HCEC 1CT (cell line): ENCODE measurements at places on chromosomes 5 and 9.

- DNase-seq, result peak; percentile 71
Measured at GRCh38 chr5:60522292-60522905, 177.6 kb downstream of the DEPDC1B start.

DNA sequence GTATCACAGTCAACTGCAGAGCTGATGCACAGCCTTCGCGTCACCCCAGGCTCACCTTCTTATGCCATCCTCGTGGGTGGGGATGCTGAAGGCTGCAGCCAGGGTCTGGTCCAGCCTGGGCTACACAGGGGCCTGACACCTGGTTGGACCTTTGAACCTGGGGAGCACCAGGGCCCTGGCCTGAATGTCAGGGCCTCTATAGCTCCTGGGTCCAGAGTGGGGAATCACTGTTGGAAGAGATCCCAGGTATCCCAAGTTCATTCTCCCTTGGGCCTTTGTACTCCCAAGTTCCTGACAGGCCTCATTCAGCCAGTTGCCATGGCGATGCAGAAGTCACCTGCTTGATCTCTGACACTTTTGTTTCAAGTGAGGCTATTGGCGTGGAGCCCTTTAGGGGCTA, 43.8 kb downstream of the ZNF618 start:
- DNase-seq, result no peak

- DNase-seq, result no peak
Measured at GRCh38 chr5:132370971-132371602, 1.6 kb downstream of the SLC22A5 start.

GRCh38 chr5:126376443-126376842, 46.8 kb upstream of the GRAMD2B start:
- DNase-seq, result no peak

- no peak for DNase-seq
Measured at GRCh38 chr9:81789721-81790120, 100.4 kb upstream of the TLE1 start.

DNA sequence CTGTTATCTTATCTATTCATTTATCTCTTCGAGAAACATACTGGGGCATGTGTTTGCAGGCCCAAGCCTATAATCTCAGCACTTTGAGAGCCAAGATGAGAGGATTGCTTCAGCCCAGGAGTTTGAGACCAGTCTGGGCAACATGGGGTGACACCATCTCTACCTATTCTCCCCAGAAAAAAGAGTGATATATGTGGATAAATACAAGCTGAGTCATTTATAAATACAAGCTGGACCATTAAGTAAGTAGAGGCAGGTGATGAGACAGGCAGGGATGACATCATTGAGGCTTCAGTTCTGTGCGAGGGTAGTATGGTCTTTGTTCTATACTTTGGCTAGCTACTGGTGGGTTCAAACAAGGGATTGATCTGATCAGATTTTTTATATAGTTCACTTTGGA, 25.6 kb downstream of the PBX3 start:
- DNase-seq, result no peak

DNA sequence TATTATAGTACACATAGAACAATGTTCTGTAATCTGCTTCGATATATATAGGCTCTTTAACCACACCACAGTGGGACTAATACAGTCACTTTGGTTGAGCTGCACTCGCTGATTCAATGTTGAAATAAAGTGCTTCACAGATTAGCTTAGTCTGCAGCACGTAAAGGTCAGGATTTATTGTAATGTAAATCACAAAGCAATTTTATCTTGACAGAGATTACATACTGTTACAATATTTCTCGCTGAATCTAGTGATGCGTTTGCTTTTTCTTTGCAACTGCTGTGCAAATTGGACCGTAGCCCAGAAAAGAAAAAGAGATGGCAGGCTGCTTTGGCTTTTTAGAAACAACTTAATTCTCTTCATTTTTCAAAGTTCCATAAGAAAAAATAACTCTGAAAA, 52.9 kb downstream of the CETN3 start:
- DNase-seq, result no peak

DNA sequence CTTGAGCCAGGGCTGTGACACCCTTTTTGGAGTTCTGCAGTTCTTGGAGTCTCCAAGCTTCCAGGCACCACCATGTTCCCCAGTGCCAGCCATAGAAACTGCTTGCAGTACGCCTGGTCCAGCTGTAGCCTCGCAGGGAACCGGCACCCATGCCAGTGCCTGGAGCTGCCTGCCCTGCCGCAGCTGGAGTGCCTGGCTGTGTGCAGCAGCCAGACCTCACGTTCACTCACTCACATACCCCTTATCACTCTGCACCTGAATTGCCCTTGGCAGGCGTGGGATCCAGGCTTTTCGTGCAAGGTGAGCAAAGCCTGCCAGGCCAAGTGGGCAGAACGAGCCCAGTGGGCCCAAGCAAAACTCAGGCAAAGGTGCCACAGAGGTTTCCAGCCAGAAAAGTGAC, 77.8 kb upstream of the SHB start:
- no peak for DNase-seq

DNA sequence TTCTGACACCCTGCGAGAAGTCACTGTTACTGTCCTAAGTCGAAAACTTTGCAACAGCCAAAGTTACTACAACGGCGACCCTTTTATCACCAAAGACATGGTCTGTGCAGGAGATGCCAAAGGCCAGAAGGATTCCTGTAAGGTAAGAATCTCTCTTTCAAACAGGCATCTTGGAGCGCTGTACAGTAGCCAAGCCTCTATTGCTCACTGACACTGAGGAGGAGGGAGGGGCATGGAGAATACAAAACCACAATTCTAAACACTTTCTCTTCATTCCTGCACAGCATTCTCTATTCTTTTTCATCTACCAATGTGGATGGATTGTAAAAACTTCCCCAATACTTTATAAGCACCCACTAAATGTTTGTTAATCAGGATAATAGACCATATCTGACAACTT, 7.4 kb downstream of the GZMK start:
- no peak for DNase-seq

GRCh38 chr5:109410389-109411148, 795 bp upstream of the PJA2 start:
- DNase-seq, result peak; percentile 87

- no peak for DNase-seq
Measured at GRCh38 chr5:143440448-143441115, 37.1 kb upstream of the NR3C1 start.

DNA sequence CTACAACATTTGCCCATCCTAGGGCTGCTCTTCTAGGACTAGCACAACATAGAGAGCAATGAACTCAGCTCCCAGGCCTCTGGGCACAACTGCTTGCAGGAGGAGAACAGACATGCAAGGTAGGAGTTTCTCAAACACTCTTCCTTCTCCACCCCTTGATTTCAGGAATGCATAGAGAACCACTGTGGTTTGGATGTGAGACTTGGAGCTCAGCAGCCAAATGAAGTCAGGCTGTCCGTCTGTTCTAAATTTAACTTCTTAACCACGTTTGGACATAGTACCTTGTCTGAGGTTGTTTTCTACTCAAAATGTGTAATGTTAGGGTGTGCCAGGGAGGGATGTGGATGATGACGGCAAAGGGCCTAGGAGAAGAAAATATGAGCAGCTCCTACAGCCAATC, 515.1 kb upstream of the TNC start:
- no peak for DNase-seq

GRCh38 chr5:147830035-147830434, 1.4 kb downstream of the SPINK1 start:
- DNase-seq, result no peak

GRCh38 chr5:81854485-81854884, 103.6 kb upstream of the SSBP2 start:
- peak; percentile 8 for DNase-seq

DNA sequence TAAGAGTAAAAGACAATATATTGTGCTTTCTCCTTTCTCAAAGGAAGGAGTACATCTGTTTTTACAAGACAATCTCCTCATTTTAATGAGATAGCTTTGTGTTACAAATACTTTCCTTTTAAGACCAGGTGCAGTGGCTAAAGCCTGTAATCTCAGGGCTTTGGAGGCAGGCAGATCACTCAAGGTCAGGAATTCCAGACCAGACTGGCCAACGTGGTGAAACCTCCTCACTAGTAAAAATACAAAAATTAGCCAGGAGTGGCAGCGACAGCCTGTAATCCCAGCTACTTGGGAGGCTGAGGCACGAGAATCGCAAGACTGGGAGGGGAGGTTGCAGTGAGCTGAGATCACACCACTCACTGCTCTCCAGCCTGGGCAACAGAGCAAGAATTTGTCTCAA, 11.8 kb downstream of the TMEM161B start:
- no peak for DNase-seq

- peak; percentile 57 for DNase-seq
Measured at GRCh38 chr5:43065387-43065947, 25.3 kb upstream of the ANXA2R start.

DNA sequence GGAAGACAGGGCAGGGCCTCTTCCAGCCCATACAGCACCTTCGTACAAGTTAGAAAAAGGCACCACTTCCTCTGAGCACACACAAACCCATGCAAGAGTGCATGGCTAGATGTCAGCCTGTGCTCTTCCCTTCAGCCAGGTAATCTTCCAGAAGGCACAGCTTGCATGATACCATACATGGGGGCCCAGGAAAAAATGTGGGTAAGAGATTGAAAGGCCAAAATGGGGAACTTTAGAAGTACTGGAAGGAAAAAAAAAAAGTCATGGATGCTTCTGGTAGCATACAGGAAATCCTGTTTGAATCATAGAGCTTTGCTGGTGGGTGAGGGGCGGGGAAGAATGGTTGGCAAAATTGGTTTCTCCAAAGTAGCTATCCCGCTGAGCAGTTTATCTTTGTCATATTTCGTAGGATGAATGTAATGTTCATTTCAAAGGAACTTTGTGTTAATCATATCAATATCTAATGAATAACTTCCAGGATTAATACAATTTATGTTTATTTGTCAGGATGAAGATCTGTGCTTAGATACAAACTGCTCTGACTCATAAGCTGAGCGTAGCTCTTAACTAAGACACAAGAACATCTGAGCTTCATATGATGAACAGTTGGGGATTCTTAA, 78.2 kb upstream of the MAP3K1 start:
- peak; percentile 28 for DNase-seq

DNA sequence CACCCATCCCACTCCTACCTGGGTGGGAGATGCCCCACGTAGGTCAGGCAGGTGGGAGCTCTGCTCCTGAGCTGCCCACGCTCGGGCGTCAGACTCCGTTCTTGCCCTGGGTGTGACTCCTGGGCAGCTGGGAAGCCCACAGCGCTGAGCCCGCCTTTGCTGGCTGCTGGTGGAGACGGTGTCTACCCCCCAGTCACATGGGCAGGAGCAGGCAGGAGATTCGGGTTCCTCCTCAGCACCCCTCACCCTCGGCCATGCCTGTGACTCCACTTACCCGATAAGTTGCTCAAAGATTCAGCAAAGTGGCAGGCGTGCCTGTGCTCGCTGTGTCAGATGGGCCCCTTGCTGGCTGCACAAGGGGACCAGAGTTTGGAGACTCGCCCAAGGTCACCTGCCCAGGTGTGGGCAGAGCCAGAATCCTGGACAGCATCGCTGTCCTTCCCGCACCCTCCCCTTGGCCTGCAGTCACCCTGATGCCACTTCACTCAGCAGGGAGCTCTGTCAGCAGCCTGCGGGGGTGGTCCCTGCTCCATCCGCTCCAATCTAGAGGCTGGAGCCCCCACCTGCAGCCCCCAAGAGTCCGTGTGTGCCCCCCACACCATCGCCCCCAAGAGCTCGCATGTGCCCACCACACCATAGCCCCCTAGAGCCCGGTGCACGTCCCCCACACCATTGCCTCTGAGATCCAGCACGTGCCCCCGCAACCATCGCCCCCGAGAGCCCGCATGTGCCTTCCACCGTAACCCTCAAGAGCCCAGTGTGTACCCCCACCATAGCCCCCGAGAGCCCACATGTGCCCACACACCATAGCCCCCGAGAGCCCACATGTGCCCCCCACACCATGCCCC, 4.2 kb downstream of the LCN1 start:
- no peak for DNase-seq

DNA sequence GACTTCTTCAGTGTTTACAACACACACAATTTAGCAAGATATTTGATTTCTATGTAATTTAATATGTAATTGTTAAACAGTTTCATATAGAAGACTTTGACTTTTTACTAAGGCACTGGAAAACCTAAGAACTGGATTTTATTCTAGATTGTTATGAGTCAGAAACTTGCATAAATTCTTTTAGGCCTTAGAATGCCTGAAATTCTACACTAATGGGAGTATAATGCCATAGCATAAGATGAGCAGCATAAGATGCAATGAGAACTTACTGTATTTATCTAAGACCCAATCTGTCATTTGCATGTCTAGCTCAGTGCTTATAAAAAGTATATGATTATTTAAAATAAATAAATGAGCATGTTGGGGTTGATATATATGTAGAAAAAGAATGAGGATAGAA, 285.2 kb downstream of the CDH12 start:
- DNase-seq, result no peak

- no peak for DNase-seq
Measured at GRCh38 chr9:4182831-4183230, 117.0 kb downstream of the GLIS3 start.

DNA sequence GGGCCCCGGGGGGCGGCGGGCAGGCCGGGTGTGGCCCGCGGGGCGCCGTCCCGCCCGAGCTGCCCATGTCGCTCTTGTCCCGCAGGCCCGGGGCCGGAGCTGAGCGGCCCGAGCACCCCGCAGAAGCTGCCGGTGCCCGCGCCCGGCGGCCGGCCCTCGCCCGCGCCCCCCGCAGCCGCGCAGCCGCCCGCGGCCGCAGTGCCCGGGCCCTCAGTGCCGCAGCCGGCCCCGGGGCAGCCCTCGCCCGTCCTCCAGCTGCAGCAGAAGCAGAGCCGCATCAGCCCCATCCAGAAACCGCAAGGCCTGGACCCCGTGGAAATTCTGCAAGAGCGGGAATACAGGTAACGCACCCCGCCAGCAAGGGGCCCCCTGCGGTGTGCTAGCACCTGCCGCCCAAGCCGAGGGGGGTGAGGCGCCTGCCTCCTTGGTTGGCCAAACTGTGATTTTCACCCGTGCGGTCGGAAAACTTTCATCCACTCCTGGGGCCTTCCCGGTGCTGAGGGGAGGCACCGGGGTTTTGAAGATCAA, 32.1 kb downstream of the SMARCA2 start:
- no peak for DNase-seq
